ENCODE measurements at places on chromosomes 4 and X. TPM values are rescaled to one million over a fixed set of nuclear protein-coding genes. Genes with fewer than 3 reads are reported as not detected.
A peak's percentile ranks its signal among the peaks of the same experiment; 100 is the strongest.

- peak; percentile 32 for DNase-seq
- no peaks in the 10 kb centered on the region for H3K36me3 ChIP-seq
- H3K4me3 ChIP-seq, result peak overlapping the region; percentile 54
Measured at GRCh38 chr4:25031077-25031621, 403 bp upstream of the LGI2 start.

GRCh38 chrX:42128020-42128419 is 204.7 kb upstream of the CASK start:
- no peaks in the 10 kb centered on the region for H3K36me3 ChIP-seq
- no peaks in the 10 kb centered on the region for H3K4me1 ChIP-seq
- no peak overlapping the region for H3K27ac ChIP-seq
- H3K27me3 ChIP-seq, result no peaks in the 10 kb centered on the region

- no peak for DNase-seq
- no peak overlapping the region for H3K27ac ChIP-seq
Measured at GRCh38 chr4:87375719-87376291, 15.2 kb downstream of the HSD17B11 start.

Gene DCAF12L1
- not detected for total RNA-seq

Gene ARAP2
- 7.9 TPM for total RNA-seq

DNA sequence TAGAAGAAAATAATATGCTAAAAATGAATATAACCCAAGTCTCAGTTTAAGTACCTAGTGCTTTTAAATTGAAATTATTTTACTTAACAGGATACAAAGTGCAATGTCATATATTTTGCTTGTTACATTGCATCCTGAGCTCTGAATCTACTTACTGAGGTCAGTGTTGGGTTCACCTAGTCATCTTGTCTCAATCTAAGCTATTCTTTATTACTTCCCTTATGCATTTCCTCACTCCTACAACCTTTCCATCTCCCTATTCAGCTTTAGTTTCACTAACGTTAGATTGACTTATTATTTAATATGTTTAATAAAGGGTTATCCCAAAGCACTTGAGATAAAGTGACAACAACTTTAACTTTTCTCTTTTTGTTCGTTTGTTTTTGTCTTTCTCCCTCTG is 483.7 kb downstream of the FSTL5 start:
- no peak for DNase-seq
- H3K27ac ChIP-seq, result no peak overlapping the region
- H3K4me3 ChIP-seq, result no peak overlapping the region
- no peaks in the 10 kb centered on the region for H3K36me3 ChIP-seq

Gene USP17L10
- not detected for total RNA-seq

Data from heart left ventricle (tissue), 16 donors.